ENCODE measurements at places on chromosomes 12 and 14. TPM values are rescaled to one million over a fixed set of nuclear protein-coding genes. Genes with fewer than 3 reads are reported as not detected.

METTL25 gene
- total RNA-seq, result 23.9 TPM

TSPAN31 gene
- 51.2 TPM for total RNA-seq

HNF1A gene
- total RNA-seq, result 93.6 TPM

PAH gene
- not detected for total RNA-seq

TMCC3 gene
- 31.5 TPM for total RNA-seq

OR4N5 gene
- total RNA-seq, result not detected

SLC7A7 gene
- total RNA-seq, result 30.5 TPM

EPYC gene
- not detected for total RNA-seq

TC2N gene
- 52.8 TPM for total RNA-seq

CLEC4E gene
- not detected for total RNA-seq

PLEKHD1 gene
- total RNA-seq, result not detected

PMCH gene
- total RNA-seq, result not detected

MANSC4 gene
- not detected for total RNA-seq

Measured in Peyer's patch (tissue), 4 donors.